Forelimb muscle (tissue), 1 donor: ENCODE measurements at places on chromosomes 6 and 20. TPM values are rescaled to one million over a fixed set of nuclear protein-coding genes. Genes with fewer than 3 reads are reported as not detected.

DNA sequence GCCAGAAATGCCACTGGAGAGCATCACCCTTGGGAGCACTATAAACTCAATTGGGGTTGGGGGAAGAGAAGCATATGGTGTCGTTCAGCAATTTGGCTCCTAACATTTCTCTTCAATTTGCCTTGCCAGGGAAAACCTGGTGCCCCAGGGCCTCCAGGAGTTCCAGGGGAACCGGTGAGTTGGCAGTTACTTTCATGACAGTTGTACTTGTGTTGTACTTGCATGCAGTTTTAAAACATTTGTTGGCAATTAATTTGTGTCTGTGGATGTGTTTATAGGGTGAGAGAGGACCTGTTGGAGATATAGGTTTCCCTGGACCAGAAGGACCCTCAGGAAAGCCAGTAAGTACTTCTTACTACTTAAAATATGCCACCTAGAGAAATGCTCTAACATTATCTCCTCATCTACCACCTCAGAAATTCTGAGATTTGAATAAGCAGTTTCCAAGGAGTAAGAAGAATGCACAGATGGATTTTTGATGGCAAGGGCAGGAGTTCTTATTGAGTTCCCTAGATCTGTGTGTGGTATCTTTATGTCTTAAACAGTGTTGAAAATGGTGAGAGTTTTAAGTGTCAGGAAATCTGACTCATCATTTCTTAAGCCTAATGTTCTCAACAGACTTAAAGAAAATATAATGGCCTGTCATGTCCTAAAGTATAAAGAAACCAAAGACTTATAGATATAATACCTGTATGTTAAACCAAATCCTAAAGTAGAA lies 122.5 kb downstream of the COL9A1 start:
- DNase-seq: no peak

DNA sequence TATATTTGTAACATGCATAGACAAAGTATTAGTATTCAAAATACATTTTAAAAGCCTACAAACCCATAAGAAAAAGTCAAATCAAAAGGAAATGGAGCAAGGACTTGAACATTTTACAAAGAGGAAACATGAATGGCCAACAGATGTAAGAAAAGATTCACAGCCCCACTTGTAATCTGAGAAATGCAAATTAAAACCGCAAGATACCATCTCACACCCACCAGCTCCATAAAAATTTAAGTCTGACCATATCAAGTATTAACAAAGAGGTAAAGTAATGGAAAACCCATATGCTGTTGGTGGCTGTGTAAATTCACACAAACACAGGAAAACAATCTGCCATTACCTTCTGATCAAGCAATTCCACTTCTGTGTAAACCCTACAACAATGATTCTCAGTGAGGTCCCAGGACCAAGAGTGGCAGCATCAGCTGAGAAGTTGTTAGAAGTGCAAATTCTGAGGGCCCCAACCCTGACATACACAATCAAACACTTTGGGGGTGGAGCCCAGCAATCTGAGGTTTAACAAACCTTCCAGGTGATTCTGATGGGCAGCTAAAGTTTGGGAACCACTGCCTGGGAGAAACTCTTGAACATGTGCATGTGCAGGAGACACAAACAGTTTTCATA lies 30.9 kb downstream of the BCL2L1 start:
- DNase-seq: no peak

DNA sequence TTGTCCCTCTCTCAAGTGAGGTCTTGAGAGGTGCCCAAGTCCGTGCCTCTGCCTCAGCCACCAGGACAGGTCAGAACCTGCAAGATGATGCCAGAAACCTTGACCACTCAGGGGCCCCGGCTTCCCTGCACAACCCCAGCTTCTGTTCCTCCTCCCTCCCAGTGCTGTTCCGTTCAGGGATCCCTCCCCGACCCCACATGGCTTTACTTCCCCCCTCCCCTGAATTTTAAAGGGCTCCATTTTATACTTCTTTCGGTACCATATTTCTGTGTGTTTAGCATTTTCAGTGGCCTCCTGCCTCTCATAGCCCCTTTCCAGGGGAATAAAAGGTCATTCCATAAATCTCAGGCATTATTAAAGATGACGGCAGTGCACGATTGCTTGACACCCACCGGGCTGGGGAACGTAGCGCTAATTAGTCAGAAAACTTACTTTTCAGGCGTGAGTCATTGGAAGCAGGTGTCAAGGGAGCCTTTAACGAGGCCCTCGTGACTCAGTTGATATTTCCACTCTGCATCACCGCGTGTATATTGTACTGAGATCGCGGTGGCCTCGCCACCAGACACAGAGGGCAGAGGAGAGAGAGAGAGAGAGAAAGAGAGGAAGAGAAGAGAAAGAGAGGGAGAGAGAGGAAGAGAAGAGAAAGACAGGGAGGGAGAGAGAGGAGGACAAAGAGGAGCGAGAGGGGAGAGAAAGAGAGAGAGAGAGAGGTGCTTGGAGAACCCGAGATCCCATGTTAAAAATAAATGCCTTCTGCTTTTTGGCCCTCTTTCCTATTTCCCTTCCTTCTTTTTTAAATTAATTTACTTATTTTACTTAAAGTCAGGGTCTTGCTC lies 21.3 kb downstream of the KCNG1 start:
- no peak for DNase-seq

DNA sequence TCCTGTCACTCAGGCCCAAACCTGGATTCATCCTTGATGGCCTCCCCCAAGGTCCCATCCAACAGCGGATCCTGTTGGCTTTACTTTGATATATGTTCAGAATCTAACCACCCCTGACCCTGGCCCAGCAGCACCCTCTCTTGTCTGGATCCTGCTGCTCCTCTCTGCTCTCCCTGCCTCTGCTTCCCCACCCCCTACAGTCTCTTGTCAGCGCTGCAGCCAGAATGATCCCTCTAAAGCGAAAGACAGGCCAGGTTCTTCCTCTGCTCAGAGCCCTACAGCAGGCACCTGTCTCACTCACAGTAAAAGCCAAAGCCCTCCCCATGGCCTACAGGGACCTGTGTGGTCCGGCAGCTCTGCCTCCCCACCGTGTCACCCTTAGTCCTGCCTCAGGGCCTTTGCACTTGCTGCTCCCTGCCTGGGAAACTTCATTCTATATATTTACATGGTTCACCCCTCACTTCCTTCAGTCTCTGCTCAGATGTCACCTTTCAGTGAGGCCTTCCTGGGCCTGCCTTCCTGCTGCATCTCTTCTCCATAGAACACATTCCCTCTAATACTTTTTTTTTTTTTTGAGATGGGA lies 37.4 kb upstream of the KCNB1 start:
- DNase-seq: no peak

- no peak for DNase-seq
Observed at GRCh38 chr6:125794342-125795137, 3.8 kb downstream of the NCOA7 start.

The RAD21L1 gene
- not detected for polyA plus RNA-seq

The RNF114 gene
- polyA plus RNA-seq: 45.3 TPM

The ZBTB24 gene
- 4.2 TPM for polyA plus RNA-seq

The TMC2 gene
- polyA plus RNA-seq: 0.10 TPM
